ENCODE measurements at places on chromosomes 3 and 15.
A peak's percentile ranks its signal among the peaks of the same experiment; 100 is the strongest.

DNA sequence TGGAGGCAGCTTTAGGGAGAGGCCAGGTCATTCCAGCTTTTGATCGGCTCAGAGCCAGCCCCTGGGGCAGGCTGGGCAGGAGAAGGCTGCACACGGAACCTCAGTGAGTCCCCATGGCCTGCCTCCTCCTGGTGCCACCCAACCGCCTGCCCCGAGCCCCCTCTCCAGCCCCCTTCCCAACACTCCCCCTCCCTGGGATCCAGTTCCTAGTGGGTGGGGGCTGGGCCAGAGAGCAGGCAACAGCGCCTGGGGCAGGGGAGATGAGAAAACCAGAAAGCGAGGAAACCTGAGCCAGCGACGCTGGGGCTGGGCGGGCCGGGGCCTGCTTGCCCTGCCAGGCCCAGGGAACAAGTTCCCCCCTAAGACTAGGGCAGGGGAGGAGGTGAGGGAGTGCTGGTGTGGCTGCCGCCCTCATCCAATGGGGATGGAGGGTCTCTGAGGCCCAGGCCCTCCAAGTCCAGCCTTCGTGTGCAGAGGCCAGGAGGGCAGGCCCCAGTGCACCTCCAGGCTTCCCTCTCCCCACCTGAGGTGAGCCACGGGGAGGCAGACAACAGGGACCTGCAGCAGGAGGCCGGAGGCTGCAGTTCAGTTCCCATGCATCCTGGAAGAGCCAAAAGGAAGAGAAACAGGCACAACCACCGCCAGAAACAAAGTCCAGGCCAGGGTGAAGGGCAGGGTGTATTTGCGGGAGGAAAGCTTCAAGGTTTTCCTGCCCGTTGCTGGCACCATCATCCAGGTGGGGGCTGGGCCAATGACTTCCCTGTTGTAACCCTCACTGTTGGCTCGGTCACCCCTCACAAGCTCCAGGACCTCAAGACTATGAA lies 4.0 kb upstream of the SEMA3F start:
- no peak for DNase-seq

DNA sequence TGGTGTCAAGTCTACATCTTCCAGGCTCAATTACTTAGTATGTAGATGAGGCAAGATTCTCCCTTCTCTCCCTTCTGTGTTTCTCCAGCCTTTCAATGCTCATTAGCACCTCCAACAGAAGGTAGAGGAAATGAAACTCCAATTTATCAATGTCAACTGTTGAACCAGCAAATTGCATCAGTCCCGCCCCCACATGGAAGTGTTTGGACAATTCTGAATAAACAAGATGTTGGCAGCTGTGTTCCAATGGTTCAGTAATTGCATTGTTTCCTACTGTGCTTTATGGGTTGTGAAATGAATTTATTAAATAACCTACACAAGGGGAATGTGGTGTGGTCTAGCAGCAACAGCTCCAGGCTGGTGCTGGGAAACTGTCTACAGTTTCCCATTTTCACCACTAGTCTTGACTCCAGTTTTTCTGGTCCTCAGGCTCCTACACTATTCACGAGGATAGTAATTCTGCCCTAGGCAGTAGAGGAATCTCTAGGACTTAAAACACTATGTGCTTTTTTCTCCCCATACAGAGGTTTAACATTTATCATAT lies 91.9 kb downstream of the MB21D2 start:
- DNase-seq = peak; percentile 28

GRCh38 chr3:192496905-192497587 lies 230.3 kb downstream of the FGF12 start:
- DNase-seq = no peak

DNA sequence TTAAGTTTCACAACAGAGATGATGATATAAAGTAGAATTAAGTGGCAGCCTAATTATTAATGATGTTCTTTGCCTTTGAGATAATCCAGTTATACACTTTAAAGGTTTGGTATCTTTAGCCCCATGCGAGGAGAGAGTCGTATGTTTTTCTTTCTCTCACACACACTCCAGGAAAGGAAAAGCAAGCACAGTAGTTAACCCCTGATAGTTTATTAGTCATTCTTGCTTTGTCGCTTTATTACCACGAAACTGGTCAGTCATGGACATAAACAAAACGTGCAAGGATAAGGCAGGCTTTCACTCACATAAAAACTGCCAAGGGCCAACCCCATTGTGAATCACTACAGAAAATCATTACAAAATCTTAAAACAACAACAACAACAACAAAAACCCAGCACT lies 866.9 kb downstream of the FHIT start:
- DNase-seq = no peak

DNA sequence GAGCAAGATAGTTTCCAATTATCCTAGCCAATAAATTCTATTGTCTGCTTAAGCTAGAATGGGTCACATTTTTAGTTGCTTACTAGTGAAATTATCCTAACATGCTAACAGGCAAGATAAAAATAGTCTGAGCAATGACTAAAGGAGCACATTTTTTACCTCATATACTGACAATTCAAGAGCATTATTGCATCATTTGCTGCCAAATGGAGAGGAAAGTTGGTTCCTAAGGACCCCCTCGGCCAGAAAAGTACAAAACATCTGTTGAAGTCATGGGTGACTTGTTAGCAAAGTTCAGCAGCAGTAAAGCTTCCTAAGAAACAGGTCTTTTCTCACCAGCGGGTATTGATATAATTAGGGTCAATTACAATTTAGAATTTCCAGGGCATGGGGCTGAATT lies 1001.0 kb downstream of the FHIT start:
- DNase-seq = no peak

DNA sequence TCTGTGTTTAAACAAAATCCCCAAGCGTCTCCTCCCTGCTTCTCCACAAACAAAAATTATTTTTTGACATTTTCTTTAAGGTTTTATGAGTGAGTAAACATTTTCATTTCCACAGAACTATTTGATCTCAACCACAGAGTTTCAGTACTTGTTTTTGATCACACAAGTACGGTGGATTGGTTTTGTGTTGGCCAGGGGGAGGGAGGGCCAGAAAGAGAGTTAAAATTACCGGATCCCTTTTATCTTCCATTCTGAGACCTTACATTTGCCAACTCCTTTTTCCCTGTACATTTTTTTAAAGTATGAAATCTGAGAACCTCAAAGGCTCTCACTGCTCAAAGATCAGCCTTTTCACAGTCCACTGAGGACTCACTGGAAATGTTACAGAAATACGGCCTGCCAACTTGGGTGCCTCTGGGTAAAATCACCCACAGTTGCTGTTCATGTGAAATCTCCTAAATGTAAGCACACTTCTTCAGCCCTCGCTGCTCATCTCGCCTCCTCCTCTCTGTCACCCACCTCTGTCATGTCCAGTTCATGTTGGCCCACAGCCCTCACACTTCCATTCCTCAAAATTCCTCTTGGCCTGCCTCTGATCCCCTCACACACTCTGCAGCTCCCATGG lies 1.7 kb downstream of the HOMER2 start:
- peak; percentile 11 for DNase-seq

- DNase-seq = no peak
Measured at GRCh38 chr3:35498506-35499210, 140.7 kb upstream of the ARPP21 start.

DNA sequence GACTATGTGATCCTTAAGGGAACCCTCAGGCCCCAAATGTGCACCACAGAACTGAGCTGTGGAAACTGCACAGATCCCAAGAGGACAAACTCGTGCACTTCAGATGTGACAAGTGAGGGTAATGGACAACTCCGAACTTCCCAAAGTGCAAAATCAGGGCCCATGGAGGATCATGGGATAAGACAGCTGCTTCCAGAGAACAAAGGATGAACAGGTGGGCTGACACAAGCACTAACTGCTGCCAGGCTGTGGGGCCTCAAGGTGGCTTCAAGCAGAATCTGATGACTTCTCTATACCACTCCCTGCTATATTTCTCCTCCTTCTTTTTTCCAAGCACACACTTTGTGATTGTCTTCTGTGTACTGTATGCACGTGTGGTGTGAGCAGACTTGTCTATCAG lies 5.4 kb downstream of the TARS3 start:
- DNase-seq = no peak

- DNase-seq = peak; percentile 55
Measured at GRCh38 chr3:66276705-66277274, 56.0 kb downstream of the SLC25A26 start.
